NCI-H1105 (cell line): ENCODE measurements at places on chromosomes 5 and 9.

GRCh38 chr5:88395264-88395663, 126.6 kb upstream of the TMEM161B start:
- DNase-seq, result no peak

DNA sequence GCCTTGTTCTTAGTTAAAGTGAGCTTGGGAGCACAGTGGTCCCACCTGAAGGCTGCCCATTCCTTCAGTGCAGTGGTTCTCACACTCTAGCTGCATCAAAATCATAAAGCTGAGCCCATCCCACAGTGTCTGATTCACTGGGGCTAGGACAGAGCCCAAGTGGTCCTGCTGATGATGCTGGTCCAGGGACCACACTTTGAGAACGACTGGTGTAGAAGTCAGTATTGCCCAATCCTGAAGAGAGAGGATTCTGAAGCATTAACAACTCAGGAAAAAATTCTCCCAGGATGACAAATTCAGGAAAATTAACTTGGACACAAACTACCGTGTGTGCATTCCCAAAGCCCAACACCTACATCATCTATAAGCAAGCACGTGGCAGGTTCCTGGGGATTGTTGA, 176.2 kb downstream of the GABBR2 start:
- no peak for DNase-seq

DNA sequence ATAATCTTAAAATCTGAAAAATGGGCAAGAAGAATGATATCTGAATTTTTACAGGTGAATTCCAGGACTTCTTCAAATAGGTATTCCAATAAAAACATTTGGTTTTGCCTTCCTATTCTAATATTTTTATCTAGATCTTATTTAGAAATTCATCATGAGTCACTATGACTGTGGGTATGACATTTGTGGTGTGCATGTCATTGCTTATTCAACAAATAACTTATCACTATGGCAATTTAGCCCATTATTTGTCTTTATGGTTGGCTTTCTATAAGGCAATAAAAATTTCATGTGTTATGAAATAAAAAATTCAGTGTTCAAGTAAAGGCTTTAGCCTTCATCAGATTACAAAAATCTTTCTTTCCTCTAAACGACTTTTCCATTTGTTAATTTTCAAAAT, 1139.6 kb upstream of the NUDT12 start:
- DNase-seq, result no peak

GRCh38 chr5:162096448-162096847, 28.9 kb downstream of the GABRG2 start:
- no peak for DNase-seq

- no peak for DNase-seq
Measured at GRCh38 chr5:93151121-93151520, 429.9 kb downstream of the NR2F1-AS1 start.

DNA sequence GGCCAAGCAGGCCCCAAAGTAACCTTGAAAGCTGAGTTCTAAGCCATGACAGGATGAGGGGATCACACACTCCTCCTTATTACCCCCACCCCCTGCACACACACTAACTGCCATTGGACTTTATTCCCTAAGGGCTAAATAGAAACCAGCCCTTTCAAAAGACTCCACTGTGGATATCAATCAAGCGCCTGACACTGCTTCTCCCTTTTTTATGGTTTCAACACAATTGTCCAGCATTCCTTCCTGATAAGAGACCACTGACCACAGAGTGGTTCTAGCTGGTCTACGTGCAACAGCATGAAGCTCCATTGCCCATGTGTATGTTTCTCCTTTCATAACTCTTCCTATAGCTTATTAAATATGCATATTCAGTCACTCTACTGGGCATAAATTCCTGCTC, 34.7 kb downstream of the PAEP start:
- DNase-seq, result no peak

DNA sequence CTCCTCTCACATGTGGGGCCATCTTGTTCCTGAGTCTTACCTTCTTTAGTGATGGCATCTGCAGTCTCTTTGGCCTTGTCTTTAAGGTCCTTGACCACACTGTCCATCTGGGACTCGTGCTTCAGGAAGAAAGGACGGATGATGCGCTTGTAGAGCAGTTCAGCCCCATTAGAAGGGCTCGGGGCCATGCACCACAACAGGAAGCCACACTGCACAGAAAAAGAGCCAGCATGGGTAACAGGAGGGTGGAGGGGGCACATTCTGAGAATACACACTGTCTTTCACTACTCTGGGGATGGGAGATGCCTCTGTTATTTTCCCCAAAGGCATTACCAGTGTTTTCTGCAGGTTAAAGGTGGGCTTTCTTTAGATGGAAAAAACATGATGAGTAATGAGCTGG, 25.9 kb downstream of the SRP19 start:
- no peak for DNase-seq

GRCh38 chr5:34008802-34009201, 952 bp upstream of the AMACR start:
- no peak for DNase-seq

DNA sequence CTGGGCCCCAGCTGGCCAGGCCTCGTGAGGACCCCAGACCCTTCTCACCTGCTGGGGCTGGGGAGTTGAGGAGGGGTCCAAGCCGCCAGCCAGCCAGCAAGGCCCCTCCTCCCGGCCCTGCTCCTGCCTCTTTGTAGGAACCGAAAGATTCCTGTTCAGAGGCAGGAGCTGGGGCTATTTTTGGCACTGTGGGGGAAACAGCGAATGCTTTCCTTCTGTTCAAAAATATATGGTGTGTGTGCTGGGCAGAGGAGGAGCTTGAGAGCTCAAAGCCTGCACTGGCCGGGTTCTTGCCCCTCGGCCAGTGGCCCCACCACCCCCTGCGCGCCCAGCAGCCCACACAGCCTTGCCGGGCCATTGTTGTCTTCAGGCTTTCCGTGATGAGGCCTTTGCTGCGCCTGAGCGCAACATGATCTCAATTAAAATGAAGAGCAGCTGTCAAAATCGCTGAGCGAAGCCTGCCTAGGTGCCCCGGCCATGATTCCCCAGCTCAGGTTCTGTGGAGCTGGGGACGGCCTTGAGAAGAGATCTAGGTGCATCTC, 13.4 kb downstream of the NCS1 start:
- DNase-seq, result no peak

DNA sequence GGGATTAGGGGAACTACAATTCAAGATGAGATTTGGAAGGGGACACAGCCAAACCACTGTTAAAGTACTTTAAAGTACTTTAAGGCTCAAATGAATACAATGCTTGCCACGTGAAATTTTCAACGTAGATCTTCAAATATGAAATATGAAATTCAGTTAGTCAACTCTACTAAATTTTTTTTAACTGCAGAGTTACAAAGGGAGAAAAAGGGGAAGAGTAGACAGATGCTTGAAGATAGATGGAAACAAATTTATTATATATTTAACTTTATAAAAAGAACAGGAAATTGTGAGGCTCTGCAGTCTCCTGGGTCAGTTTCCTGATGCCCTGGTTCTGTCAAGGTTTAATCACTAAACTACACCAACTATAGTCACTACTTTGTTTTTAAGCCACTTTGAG, 785.5 kb upstream of the DMAC1 start:
- no peak for DNase-seq

- no peak for DNase-seq
Measured at GRCh38 chr5:10157085-10157669, 92.5 kb downstream of the ATPSCKMT start.

DNA sequence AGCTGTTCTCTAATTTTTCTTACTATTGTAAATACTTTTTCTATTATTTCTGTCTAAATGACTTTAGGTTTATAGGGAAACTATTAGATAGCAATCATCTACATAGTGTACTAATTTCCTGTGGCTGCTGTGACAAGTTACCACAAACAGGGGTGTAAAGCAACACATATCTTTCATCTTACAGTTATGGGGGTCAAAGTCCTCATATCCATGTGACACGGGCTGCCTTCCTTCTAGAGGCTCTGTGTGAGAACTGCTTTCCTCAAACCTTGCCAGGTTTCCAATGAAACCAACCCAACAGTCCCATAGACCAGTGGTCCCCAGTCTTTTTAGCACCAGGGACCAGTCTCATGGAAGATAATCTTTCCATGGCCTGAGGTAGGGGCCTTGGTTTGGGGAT, 189.1 kb downstream of the ROR2 start:
- no peak for DNase-seq

- DNase-seq, result peak; percentile 21
Measured at GRCh38 chr9:96020792-96021550, 145.5 kb downstream of the ERCC6L2 start.

- no peak for DNase-seq
Measured at GRCh38 chr9:123174887-123175518, 93.4 kb downstream of the STRBP start.

GRCh38 chr9:111427186-111427585, 57.0 kb downstream of the ECPAS start:
- DNase-seq, result no peak

GRCh38 chr5:92371889-92372235, 988.7 kb upstream of the ARRDC3 start:
- DNase-seq, result no peak

DNA sequence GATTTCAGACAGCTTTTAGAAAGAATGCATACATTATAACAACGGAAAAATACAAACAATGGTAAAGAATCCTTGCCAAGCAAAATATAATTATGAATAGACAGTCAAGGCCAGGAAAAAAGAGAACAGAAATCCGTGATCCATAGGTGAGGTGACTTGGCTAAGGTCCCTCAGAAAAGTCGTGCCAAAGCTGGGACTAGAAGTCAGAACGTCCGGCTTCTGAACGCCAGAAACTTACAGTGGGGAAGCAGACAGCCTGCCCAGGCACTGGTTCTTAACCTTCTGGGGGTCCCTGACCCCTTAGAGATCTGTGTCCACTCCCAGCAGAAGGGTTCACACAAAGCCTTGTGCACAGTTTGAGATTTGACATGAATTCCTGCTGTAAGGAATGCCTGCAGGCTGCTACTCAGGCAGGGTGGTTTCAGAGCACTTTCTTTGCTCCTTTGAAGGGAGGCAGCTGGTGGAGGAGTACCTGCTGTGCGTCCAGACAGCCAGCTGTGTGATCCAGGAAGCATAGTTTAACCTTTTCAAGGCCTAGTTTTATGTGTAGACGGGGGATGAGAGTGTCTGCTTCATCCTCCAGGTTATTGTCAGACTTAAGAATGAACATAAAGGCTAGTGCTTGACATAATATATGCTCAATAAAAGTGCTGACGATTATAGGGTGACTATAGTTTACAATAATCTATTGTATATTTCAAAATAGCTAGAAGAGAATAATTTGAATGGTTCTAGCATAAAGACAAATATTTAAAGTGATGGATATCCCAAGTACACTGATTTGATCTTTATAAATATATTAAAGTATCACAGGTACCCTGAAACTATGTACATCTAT, 852 bp downstream of the ARHGEF37 start:
- no peak for DNase-seq

GRCh38 chr5:95773335-95774059, 42.4 kb downstream of the RHOBTB3 start:
- no peak for DNase-seq

GRCh38 chr5:107885601-107886000, 214.9 kb upstream of the EFNA5 start:
- DNase-seq, result no peak

GRCh38 chr5:73816656-73817420, 190.8 kb downstream of the ARHGEF28 start:
- DNase-seq, result no peak

GRCh38 chr5:128844354-128844923, 120.8 kb upstream of the SLC27A6 start:
- DNase-seq, result no peak

GRCh38 chr5:574906-575305, 37.2 kb upstream of the CEP72 start:
- DNase-seq, result no peak

DNA sequence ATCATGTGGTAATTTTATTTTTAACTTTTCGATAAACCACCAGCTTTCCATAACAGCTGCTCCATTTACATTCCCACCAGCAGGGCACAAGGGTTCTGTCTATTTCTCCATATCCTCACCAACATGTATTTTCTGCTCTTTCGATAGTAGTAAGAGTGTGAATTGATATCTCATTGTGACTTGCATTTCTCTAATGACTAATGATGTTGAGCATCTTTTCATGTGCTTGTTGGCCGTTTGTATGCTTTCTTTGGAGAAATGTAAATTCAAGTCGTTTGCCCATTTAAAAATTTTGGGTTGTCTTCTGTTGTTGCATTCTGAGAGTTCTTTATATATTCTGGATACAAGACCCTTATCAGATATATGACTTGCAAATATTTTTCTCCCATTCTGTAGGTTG, 45.9 kb downstream of the PSD2 start:
- no peak for DNase-seq

DNA sequence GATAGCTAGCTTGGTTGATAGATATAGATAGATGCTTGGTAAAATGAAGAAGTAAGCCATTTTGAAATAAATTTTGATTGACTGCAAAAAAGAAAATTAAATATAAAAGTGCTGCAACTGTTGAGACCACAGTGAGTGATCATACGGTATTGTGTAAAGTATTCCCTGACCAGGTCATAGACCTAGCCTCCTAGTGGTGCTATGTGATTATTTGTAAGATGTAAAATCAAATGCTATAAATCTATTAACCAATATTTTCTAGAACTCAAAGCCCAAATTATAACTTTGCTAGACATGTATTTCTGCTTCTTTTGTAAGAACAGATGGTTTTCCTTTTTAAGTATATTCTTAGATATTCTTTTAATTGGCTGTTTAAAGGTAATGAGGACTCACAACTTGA, 480.2 kb upstream of the PTPRD start:
- DNase-seq, result no peak

- no peak for DNase-seq
Measured at GRCh38 chr5:89342106-89342876, 459.3 kb upstream of the MEF2C start.

DNA sequence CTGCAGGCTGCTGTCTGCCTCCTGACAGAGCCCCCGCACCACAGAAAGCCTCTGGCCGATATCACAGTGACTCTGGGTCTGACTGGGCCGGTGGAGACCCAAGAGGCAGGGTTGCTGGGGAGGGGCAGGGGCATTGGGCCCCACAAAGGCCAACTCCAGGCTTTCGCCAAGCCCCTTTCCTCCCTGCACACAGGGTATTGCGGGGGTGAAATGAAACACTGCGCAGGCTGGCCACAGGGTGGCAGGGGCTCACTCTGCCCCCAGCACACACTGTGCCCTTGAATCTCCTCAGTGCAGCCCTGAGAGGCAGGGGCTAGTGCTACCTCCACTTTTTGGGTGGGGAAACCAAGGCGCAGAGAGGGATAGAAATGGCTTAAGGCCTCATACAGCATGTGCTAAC, 44.6 kb downstream of the BARX1 start:
- no peak for DNase-seq

GRCh38 chr9:126982215-126983002, 67.8 kb downstream of the RALGPS1 start:
- DNase-seq, result no peak

DNA sequence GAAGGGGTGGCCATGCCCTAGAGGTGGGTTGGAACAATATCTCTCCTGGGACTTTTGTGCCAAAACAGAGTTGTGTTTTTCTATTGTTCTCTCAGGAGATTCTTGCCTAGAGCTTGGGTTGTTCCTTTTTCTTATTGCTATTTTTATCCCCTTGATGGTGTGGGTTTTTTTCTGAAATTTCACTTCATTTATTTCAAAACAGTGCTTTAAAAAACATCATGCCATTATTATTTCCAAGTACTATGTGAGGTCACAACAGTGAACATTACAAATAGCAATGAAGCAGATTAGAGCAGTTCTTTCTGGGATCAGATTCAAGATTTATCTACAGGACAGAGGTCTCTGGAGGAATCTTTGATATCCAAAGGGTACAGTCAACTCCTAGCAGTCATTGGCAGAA, 76.6 kb downstream of the ACTBL2 start:
- DNase-seq, result no peak
